ENCODE measurements at places on chromosomes 11 and 22. TPM values are rescaled to one million over a fixed set of nuclear protein-coding genes. Genes with fewer than 3 reads are reported as not detected.

DNA sequence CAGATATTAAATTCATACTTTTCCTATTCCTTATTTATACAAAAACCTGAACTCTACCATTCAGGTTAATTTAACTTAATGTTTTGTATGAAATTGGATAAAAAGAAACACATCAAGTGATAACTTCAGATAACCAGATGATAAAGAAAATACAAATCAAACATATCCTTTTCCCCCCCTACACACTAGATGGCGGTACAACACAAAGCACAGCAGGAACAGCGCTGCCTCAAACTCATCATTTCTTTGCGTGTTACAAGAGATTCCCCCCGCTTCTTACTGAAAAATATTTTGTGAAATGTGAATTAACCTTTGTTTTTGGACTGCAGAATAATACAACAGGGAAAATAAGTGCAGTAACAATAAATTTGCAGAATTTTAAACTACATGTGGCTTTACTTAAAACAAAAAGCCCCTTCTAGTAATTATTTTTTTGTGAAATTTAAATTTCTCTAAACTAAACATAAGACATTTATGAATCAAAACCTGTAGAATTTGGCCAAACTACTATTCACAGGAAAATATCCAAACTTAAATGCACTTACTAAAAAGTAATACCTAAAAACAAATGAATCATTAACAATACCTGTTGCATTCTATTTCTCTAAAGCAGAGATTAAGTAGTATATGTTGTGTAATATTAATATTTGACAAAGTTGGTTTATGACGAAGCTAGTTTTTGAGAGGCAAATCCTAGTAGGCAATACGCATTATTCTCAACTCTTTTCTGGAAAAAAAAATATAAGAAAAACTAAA is 74.4 kb downstream of the ARHGAP32 start:
- peak; percentile 25 for DNase-seq

DNA sequence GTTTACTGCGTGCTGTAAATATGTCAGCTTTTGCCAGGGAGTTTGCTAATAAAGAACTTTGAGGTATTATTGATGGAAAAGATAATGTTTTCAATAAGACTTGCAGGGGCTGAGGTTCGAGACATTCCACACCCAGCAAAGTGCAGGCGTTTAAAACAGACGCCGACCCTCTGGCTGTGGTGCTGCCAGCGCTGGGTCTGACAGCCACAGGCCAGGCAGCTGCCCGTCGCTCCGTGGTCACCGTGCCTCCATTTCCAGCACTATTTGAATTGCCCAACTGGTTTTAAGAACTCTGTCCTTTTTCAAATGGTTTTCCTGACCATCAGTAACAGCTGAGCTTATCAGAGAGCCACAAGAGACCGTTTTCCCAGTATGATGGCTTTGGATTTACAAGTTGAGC is 28.1 kb upstream of the ALX4 start:
- no peak for DNase-seq

The MGAT3 gene
- 0.26 TPM for total RNA-seq

DNA sequence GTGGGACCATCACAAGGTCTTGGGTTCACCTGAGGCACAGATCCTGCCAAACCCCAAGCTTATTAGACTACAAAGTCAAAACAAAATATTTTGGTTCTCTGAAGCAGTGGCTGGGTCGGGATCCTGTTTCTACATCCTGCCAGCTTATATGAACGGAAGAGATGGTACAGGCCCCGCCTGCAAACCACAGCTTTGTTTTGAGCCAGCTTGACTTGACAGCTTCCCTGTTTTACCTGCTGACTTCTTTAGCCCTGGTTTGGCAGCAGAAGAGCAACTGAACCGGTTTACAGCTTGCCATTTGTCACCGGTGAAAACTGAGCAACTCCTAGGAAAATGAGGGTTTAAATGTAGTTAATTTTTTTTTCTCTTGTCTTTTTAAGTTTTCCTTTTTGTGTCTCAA is 11.4 kb downstream of the PACS1 start:
- no peak for DNase-seq

The TTC28 gene
- total RNA-seq: 43.8 TPM

DNA sequence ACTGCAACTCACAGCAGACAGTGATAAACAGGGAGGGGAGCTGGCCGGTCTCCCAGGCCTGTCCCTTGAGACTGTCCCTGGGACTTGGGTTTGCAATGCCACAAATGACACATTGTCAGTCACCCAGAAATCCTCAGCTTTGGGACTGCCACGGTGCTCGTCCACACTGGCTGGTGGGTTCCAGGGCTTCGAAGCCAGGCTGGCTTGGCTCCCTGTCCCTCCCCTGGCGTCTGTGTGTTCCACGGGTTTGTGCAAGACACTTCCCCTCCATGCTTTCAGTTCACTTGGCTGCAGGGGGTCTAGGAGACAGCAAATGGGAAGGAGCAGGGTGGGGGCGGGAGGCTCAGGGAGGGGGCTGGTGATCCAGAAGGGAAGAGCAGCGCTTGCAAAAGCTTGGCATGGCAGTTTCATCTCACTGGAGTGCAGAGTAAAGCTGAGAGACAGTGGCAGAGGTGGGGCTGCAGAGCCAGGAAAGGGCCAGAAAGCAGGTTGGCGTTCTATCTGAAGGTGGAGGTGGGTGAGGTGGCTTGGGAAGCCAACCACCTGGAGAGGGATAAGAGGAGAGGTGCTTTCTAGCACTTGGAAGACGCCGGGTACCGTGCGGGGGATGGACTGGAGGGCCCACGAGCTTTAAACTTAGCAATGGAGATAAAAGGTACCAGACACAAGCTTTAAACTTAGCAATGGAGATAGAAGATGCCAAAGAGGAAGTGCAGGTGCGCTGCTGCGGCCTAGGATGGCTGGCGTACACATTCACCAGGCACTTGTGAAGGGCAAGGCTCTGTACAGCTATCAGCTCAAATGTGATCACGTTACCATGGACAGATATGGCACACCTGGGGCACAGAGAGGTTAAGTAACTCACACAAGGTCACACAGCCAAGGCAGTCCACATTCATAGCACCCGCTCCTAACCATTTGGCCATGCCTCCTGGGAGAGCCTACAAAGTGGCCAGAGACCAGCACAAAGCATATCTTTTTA is 86.4 kb upstream of the SHISAL1 start:
- DNase-seq: peak; percentile 5

DNA sequence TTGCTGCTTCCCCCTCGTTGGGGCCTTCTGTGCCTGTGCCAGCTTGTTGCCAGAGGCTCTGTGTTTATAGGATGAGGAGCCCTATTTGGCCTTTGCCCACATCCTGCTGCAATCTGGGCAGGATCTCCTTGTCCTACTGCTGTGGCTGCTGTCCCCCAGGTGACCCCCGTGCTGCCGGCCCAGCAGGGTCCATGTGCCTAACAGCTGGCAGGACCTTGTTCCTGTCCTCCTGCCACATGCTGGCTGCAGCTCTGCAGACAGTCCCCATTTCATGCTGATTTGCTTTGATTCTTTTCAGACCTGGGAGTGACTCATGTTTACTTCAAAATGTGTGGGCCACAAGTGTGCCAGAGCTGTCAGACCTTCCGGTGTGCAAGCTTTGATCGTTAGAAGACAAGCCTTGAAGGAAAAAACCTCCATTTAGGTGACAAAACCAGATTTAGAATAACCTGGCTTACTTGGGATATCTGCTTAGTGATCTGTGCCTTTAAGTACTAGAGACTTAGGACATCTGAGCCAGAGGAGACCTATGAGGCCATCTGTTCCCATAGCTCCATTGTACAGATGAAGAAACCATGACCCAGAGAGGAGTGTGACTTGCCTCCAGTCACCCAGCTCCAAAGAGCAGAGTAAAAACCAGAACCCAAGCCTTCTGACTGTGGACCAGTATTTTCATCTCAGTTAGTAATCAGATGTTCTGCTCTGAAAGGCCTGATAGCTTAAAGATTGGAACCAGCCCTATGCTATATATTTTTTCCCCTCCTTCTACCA is 11.1 kb downstream of the NAV2 start:
- no peak for DNase-seq

The SLC43A1 gene
- 26.5 TPM for total RNA-seq

The STX5 gene
- 51.4 TPM for total RNA-seq

GRCh38 chr22:46964773-46965550 is 202.5 kb downstream of the TBC1D22A start:
- DNase-seq: no peak

GRCh38 chr22:26806445-26807175 is 149.2 kb downstream of the MIAT start:
- DNase-seq: no peak

DNA sequence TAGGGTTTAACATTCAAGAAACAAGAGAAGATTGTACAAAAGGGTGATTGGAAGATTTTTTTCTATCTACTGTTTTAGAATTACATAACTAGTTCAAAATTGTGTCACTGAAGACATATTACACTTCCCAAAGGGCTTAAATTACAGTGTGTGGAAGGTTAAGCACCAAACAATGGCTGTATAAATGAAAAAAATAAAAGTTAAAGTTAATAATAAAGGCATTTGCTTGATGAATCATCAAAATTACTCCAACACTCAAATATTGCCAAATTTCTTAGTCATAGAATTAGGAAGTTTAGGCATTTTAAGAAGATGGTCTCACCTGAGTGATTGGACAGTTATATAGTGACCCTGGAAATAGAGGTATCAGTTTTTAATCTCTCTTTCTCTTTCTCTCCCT is 227.6 kb upstream of the CARD18 start:
- DNase-seq: no peak

- DNase-seq: no peak
These were observed 53.1 kb upstream of the SEPTIN5 start for GRCh38 chr22:19661156-19661555.

DNA sequence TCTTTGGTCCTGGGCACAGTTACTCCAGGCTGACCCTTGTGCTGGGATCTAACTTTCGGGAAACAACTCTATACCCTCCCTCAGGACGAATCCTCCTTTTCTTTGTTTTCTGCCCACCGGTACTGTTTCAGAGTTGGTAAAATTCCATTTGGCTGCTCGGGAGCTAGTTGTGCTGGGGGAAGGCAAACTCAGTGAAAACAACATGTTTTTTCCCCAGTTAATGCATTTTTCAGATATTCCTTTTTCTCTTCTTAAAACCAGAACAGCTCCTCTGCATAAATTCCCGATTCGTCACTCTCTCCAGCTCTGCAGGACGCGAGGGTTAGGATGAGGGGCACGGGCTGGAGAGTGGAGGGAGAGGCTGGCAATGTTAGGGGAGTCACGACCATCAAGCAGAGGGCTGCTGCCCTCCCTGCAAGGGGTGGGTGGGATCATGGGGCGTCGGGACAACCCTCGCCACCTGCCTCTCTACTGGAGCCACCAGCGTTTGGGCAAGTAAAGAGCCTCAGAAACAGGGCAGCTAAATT is 31.3 kb downstream of the LRRC10B start:
- no peak for DNase-seq

DNA sequence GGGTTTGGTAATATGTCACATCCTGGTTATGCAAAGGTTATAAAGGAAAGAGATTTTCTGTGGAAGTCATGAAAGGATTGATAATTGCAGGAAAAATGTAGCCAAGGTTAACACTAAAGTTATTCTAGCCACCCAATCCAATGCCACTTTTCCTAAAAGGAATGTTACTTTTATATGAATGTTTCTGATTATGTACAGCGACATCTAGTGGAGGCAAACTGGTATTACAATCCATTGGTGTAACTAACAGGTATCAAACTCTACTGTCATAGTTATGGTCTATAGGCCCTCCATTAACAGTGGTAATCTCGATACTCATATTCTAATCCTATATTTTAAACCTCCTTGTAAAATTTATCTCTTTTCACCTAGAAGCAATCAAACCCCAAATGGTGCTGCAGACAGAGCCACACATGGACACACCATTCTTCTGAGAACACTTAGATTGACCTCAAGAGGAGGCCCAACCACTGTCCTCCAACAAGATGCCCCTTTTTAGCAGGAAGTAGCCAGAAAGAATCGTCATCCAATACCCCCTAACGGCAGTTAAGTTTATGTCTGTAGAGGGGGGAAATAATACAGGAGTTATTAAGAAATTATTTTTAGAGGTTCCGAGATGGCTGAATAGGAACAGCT is 74.9 kb upstream of the RAG2 start:
- DNase-seq: no peak

- no peak for DNase-seq
These were observed 38.8 kb downstream of the DKK3 start for GRCh38 chr11:11969380-11970215.

The USP2 gene
- 2.1 TPM for total RNA-seq

The PATE4 gene
- not detected for total RNA-seq

- no peak for DNase-seq
These were observed 58.5 kb upstream of the SESN3 start for GRCh38 chr11:95289378-95290101.

DNA sequence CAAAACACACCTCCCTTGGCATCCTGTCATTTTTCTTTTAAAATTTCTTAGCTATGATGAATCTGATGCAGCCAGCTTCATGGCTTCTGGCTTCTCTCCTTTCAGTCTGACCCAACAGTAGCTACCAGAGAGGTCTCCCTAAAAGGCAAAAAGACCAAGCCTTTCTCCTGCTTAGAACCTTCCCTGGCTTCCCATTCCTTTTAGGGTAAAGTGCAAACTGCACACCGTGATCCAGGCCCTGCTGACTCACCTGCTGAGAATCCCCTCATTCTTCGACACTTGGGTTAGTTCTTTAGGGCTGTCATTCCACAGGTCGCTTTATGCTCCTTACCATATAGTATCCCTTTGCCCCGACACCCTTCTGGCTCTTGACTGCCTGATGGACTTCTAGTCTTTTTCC is 362.4 kb downstream of the MIAT start:
- no peak for DNase-seq

The C11orf52 gene
- total RNA-seq: not detected

DNA sequence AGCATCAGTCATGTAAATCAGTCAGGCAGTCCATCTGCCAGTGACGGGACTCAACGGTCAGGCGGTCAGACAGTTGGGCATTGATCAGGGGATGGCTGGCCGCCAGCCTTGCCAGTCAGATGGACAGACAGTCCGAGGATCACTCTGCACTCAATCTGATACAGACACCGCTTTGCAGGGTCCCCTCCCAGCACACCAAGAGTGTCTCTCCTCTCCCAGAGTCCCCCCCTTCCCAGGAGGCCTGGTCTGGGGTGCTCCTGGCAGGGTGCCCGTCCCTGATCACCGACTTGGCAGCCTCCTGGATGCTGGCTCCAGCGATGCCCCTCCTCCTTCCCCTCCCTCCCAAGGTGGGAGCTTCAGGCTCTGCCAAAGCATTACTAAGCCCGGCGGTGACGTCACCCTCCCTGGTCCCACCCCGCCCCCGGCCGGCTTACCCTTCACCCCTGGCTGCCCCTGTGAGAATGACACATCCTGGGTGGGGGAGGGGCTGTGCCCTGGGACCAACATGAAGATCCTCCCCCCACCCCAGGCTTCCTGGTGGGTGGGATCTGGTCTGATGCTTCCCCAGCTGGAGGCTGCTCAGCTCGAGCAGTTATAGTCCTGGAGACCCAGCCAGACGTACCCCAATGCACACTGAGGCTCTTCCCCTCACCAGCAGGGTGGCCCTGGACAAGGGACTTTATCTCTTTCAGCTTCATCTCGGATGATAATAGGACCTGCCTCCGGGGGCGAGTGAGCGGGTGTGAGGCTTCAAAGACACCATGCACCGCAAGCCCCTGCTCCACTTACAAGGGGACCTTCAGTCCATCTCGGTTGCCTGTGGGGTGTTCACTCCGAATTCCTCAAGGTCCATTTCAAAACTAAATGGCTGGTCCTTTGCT is 69.2 kb downstream of the CD82 start:
- DNase-seq: peak; percentile 87
